ENCODE measurements at places on chromosomes 2 and 18.

GRCh38 chr2:173511942-173512341 is 157.3 kb downstream of the CDCA7 start:
- DNase-seq: no peak

DNA sequence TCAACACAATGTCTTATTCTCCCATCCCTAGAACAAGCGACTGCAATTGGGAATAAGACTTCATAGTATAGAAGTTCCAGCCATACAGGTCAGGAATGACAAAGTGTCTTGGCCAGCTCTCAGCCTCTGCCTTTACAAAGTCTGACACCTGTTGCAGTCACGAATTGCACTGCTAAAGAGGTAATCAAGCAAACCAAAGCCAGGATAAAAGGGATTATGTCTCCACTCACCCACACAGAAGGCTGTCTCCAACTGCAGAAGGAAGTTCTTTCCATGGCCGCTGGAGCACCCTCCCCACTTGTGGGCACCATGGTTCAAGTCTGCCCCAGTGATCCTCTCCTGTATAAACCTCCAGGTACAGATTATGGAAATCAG is 114.8 kb upstream of the PKDCC start:
- DNase-seq: no peak

GRCh38 chr2:55922291-55922907 is 1.2 kb downstream of the EFEMP1 start:
- DNase-seq: peak; percentile 15

- DNase-seq: peak; percentile 10
These were observed 419.5 kb upstream of the CHST9 start for GRCh38 chr18:27604583-27604982.

DNA sequence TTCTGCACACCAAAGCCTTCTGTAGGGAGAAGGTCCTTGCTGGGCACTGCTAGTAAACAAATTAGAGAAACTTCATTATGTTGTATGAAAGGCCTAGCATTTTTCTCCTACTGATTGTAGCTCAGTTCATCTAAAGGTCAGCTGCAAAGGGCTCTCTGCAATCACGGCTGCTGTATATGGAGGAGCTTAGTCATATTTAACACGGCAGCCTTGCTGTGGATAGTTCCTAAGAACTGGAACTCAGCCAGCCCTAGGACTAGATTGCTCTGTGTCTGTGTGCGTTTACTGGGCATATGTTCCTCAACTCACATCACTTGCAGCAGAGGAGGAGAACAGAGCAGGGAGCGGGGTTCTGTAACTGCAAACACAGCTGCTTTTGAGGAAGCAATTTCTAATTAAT is 1103.9 kb upstream of the KLHL29 start:
- peak; percentile 42 for DNase-seq

GRCh38 chr2:105129722-105130232 is 91.9 kb downstream of the MRPS9 start:
- no peak for DNase-seq

DNA sequence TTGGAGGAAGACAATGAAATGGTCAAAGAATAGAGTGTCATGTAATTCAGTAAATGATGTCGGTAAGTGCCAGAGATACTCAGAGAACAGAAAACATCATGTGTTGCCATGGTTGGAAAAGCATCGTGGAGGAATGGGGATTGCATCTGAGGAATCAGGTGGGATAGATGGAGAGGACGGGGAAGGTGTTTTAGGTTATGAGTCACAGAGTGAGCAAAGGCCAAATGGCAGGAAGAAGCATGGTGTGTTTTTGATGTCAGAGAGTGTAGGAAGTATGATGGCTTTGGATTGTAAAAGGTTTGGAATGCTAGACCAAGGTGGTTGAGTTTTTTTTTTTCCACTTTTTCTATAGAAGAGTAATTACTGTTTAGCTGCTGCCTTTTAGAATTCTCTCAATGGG is 27.5 kb upstream of the CD28 start:
- DNase-seq: no peak

Data from EH (cell line).